Placental pericyte (primary cell): ENCODE measurements at places on chromosomes 4 and X. TPM values are rescaled to one million over a fixed set of nuclear protein-coding genes. Genes with fewer than 3 reads are reported as not detected.

Gene MAOB
- under 0.01 TPM in 1 of 2 replicates, not detected in the other for total RNA-seq

Gene NALF2
- total RNA-seq, result not detected in 2 replicates

Gene SLC7A11
- 45.4 and 101 TPM in 2 replicates for total RNA-seq

Gene ARHGAP24
- 53.0 and 78.0 TPM in 2 replicates for total RNA-seq

Gene HS6ST2
- 0.22 TPM in 1 of 2 replicates, not detected in the other for total RNA-seq

Gene TLR1
- total RNA-seq, result 0.44 and 1.1 TPM in 2 replicates

Gene XAGE1A
- not detected in 2 replicates for total RNA-seq

Gene F11
- total RNA-seq, result not detected in 2 replicates

Gene P2RY10
- total RNA-seq, result not detected in 2 replicates

Gene FGB
- total RNA-seq, result not detected in 2 replicates

Gene OTUD6A
- not detected in 2 replicates for total RNA-seq

Gene SPIN3
- 5.0 and 5.4 TPM in 2 replicates for total RNA-seq

Gene CT45A7
- total RNA-seq, result not detected in 2 replicates

Gene RHOXF2
- total RNA-seq, result not detected in 2 replicates

Gene GLRA2
- not detected in 2 replicates for total RNA-seq

Gene USP17L18
- not detected in 2 replicates for total RNA-seq

Gene SYTL5
- 1.5 and 20.9 TPM in 2 replicates for total RNA-seq

Gene TSC22D3
- 14.5 and 36.5 TPM in 2 replicates for total RNA-seq

Gene GRIA3
- total RNA-seq, result 0.22 and 6.2 TPM in 2 replicates

Gene SORCS2
- total RNA-seq, result 0.14 and 0.22 TPM in 2 replicates

Gene YIPF7
- total RNA-seq, result not detected in 2 replicates

Gene DMP1
- not detected in 2 replicates for total RNA-seq

Gene CLCN3
- 49.2 and 58.6 TPM in 2 replicates for total RNA-seq

Gene NAT8L
- total RNA-seq, result 0.14 and 0.66 TPM in 2 replicates

Gene OTUD4
- 20.4 and 48.0 TPM in 2 replicates for total RNA-seq

Gene CPZ
- 1.6 and 50.3 TPM in 2 replicates for total RNA-seq

Gene FAM184B
- under 0.01 TPM in 1 of 2 replicates, not detected in the other for total RNA-seq

Gene SLC6A14
- not detected in 2 replicates for total RNA-seq

Gene ZAR1
- not detected in 2 replicates for total RNA-seq

Gene GPC4
- total RNA-seq, result under 0.01 TPM in 2 replicates

Gene FAT1
- 122 and 317 TPM in 2 replicates for total RNA-seq

Gene UGT2A2
- not detected in 2 replicates for total RNA-seq

Gene TMEM31
- total RNA-seq, result not detected in 2 replicates

Gene LRP2BP
- 0.22 and 0.43 TPM in 2 replicates for total RNA-seq

Gene RAB33A
- total RNA-seq, result 0.72 and 3.3 TPM in 2 replicates

Gene SEC24B
- total RNA-seq, result 20.8 and 21.0 TPM in 2 replicates

Gene ATP2B3
- total RNA-seq, result not detected in 2 replicates
